ENCODE measurements at places on chromosomes 3 and 15.

GRCh38 chr15:94105760-94106159 is 125.6 kb upstream of the MCTP2 start:
- no peak for DNase-seq

DNA sequence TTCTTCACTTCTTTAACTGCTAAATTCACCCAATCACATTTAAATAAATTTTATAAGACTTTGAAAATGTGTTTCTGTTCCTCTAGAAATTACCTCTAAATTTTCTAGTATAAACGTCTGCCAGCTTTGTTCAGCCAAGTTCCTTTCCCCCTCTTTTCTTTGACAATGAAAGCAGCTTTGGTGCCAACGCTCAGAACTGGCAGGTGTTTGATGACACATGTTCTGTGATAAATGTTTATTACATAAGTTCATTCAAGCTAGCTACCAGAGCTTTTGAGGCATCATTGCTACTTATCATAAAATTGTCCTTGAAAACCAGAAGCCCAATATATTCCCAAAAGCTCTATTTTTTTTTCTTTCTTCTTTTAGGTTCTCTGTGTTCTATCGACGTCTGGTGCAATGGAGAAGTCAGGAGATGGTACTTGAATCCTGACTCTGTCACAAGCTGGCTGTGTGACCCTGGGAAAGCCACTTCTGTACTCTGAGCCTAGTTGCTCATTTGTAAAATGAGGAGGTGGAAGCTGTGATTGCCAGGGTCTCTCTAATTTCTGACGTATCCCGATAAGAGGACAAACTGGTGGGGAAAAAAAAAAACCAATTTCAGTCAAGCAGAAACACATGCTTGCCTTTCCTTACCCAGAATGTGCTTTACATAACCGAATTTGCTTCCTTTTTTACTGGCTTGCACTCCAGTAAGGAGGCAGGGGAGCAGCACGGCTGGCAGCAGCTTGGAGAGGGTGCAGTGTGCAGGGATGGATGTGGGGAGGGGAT is 187.1 kb upstream of the LPP start:
- DNase-seq, result no peak

DNA sequence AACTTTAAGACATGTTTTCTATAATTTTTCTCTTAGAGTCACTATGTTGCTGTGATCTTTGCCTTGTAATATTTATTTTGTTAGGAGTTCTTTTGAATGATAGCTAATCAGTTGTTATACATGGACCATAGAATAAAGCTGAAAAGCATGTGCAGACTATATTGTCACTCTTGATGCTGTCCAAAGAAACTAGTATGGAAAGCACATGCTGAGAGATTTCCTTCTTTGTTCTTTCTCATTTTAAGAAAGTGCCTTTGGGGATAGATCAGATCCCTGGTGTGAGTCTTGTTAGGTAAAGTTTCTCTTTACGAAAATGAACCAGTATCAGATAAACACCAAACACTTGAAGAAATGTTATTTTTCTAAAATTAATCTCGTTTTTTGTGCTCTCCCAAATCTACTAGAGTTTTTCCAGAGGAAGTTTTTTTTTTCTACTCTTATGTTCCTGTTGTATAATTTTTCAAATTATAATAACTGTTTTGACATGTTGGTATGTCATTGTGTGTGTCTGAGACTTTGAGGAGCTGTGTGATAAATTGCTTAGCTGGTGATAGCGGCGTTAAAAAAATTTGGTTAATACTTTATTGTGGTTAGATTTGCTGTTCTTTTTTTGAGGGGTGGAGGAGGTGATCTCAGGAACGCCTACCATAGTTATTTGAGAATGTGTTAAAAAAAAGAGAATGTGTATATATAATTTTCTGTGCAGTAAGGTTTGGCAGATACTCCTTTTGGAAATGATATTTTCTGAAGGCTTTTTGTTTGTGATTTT is 2.2 kb downstream of the PIAS1 start:
- peak; percentile 16 for DNase-seq

DNA sequence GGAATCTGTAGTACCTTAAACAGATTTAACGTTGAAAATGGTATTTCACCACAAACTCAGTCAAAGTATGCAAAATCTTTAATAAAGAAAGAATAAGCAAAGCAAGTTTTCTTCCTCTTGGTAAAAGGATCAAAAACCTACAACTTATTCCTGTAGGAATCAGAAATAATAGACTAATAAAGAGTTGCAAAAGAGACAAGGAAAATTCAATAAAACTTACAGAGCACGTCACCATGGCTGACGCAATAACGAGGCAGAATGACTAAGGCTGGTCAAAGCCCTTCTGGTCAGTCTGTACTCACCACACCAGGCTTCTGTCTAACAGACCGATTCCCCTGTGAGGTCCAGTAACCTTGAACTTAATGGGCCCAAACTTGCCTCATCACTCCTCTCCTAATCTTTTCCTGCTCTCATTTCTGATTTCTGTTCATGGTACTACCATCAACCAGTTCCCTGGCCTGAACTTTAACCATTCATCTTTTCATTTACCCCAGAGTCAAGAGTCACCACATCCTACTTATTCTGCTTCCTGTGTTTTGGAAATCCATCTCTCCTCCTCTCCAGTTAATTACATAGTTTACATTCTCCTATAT is 5.0 kb downstream of the MASP1 start:
- DNase-seq, result no peak

DNA sequence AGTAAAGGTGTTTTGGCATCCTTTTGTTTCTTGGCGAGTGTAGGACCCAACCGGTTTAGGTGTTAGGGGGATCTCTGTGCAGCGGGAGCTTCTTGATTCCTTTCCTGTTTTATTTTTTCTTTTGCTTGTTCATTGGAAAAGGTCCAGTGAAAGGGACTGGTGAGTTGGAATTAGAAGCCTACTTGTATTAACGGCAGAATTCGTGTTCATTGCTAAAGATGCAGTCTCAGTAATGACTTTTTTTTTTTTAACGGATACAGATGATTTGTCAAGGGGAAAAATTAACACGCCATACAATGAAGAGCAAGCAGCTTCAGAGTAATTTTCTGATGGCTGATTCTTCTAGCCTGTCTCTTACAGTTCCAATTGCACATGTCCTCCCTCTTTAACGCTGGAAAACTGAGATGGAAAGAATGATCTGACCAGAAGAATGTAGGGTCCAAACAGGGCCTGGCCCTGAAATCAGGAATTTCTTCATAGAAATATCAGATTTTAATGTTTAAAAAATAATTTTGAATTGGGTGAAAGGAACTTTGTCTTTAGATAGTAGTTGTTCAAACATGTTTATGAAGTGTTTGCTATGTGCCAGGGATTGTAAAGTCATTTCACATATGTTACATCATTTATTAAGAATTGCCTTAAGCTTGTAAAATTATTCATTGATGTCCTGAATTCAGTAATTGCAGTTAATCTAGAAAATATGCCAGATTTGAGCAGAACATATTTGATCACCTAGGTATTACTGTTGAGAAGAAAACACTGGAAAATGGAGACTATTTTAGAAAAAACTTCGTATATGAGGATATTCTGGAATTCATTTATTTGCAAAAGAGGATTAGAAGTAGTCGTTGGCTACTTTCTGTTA is 1.4 kb downstream of the MAPK6 start:
- DNase-seq, result no peak

- no peak for DNase-seq
These were observed 2.2 kb downstream of the SCAANT1 start for GRCh38 chr3:63910001-63910400.

DNA sequence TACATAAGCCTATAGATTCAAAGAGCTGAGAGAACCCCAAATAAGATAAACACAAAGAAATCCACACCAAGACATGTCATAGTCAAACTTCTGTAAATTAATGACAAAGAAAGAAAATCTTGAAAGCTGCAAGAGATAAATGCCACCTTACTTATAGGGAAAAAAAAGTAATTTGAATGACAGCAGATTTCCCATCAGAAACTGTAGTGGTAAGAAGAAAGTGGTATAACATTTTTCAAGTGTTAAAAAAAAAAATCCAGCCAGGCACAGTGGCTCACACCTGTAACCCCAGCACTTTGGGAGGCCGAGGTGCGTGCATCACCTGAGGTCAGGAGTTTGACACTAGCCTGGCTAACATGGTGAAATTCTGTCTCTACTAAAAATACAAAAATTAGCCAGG is 37.4 kb downstream of the CFAP92 start:
- DNase-seq, result no peak

DNA sequence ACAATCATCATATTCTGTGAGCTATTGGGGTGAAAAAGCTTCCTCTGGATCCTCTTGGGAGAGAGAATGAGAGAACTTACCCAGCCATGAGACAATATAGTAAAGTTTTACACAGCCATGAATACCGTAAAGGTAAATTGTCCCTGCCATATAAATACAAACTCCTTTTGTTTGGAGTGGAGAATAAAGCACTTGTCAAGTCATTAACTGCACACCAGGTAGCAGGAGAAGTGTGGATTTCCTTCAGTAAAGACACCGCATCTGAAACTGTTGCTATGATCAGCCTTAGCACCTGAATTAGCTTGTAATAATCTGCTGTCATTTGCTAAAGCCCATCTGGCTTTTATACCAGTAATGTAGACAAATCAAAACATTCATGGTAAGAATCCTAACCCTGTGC is 336.6 kb upstream of the SLCO3A1 start:
- no peak for DNase-seq

DNA sequence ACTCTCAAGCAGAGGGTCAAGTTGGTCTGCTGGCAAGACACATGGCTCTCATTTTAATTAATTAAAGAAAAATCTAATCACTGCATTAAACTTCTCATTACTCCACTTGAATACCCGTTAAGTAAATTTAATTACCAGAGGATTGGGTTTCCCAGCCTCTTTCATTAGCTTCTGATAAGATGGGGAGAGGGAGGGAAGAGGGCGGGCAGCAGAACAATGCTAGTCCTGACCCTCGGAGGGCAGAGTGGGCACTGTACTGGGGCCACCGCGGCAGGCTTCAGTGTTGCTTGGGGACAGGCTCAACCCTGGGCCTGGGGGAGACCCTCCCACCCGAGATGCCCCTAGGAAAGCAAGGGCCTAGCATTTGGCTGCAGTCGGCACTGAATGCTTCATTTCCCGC is 55.6 kb upstream of the LINGO1 start:
- DNase-seq, result no peak

GRCh38 chr3:11392014-11392859 is 120.0 kb downstream of the ATG7 start:
- no peak for DNase-seq

DNA sequence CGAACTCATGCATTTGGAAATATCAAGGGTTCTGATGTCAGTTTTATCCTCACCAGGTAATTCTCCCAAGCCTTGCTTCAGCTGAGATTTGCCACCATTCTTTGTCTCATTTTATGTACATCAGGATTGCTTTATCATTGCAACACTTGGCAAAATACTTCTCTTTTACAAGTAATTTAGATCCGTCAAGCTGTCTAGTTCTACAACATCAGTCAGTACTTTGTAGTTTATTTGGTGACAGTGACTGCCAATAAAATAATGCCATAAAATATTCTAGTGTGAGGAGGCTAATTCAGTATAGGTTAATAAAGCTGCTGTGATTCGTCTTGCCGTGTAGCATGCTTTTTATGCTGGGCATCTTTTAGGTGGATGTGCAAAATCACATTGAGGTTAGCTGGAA is 565.3 kb upstream of the SGO1 start:
- no peak for DNase-seq

DNA sequence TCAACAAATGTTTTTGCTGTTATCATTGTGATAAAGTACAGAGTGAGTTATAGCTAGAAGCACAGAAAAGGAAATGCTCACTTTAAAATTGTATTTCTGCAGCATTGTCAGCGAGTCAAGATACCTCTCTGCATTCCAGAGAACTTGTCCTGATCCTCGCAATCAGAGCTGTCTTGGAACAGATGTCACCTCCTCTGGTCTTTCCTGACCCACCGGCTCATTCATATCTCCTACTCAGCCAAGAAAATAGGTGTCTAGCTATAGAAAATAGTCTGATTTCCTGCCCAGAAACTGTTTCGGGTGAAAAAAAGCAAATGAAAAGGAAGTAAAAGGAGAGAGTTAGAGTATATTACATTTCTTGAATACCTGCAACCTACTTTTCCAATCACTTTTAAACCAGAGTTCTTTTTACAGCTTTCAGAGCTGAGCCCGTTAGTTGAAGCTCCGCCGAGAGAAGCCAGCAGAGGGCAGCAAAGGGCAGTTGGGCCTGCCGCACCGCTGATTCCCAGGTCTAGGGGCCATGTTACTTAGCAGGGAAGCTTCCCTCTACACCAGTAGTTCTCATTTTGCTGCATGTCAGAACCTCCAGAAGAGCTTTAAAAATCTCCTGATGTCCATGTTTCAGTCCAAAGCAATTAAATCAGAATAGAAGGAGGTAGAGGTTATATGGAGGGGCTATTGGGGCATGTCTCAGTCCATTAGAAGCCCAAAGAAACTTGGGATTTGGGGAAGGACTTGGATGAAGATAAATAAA is 185.7 kb upstream of the THRB start:
- peak; percentile 33 for DNase-seq

- DNase-seq, result no peak
These were observed 115.2 kb upstream of the TP63 start for GRCh38 chr3:189516039-189516438.

GRCh38 chr3:38278841-38279240 is 3.3 kb upstream of the SLC22A14 start:
- DNase-seq, result no peak

GRCh38 chr3:149964291-149964690 is 6.4 kb downstream of the PFN2 start:
- DNase-seq, result no peak

DNA sequence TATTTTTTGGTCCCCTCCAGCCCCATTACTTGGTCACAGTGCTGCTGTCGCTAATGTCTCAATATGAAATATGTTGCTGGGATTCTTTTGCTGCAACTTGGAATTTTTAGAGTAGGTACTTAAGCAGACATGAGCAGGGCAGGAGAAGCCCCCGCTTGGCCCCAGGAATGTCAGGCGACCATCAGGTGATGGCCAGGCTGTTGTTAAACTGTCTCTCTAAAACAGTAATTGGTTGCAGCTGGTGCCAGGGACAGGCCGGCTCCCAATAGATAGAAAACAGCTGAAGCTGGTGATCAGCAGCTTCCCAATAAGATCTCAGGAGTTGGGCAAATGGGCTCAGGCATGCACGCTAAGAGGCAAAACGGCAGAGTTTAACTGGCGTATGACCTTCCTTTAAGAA is 329.9 kb upstream of the TBL1XR1 start:
- no peak for DNase-seq

DNA sequence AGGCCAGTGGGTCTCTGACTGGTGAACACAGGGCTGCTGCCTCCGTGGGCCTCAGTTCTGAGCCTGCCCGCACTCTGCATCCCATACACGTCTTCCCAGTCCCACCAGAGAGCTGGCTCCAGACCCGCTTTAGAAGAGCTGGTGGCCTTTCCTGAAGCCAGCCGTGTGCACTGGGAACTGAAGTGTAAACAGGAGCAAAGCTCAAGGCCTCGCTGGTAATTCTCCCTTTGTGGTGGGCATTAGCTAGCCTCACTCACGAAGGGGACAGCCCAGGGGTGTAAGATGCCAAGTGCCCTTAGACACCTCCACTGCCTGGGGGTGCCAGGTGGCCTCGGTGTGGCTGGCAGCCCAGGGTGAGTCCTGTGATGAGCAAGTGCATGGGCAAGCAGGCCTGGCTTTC is 12.9 kb upstream of the LINGO1 start:
- no peak for DNase-seq
